Germinal center (tissue), 1 donor: ENCODE measurements at places on chromosomes 7 and 10.

DNA sequence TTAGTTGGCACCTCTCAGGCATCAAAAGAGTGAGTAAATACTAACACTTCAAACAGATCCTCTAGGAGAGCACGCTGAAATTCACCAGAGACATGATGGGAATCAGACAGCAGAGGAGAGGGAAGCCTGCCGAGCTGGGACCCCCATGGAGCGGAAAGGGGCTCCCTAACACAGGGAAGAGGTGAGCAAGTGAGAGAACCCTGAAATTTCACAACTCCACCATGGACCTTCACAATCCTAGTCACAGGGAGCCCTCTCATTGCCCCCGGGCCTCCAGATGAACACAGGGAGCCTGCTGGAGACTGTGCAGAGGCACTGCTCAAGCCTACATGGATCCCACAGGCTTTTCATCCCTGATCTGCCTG, 59.2 kb upstream of the ANTXRL start:
- no peak for DNase-seq

DNA sequence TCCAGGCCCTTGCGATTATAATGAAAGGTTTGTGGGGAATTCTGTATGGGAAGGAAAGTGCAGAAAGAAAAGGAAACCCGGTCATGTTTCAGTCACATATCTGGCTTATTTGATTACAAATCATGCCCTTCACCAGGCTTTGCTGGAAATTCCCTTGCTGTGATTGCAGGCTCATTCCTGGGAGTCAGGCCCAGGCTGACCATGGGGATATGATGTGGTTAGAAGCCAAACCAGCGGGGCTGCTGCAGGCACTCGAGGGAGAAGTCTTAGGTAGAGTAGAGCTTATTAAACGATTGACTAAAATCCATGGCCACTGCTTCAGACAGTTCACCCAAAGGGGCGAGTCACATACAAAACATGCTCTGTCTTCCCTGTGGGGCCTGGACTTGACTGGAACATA, 16.2 kb downstream of the PKD1L1 start:
- DNase-seq = no peak

GRCh38 chr7:80439894-80440821, 71.7 kb downstream of the GNAT3 start:
- DNase-seq = no peak

DNA sequence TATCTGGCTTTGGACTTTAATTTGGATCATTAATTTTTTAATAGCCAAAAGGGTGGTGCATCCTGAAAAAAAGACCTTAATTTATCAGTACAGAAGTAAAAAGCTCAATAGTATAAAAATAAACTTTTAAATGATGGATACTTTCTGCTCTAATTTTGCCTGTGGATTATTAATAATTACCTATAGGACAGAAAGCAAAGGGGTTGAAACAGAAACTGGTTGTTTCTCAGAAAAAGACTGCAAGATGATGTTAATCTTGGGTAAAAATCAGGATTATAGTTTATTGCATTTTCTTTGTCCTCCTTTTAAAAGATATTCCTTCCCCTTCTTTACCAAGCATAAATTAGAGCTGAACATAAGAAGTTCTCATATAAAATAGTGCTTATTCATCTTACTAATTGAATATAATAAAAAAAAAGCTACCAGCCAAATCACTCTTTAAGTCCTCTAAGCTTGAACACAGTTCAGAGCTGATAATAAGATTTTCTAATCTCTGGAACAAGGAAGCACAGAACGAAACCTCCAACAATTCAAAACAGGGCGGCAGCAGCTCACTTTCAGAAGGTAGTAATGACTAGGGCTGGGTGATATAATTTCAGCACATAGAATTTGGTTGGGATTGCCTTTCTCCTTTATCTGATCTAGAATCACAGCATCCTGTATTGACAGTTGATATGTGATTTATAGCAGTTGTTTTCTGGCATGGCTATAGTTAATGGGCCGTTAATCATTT, 8.1 kb upstream of the GPR85 start:
- no peak for DNase-seq

- DNase-seq = no peak
Observed at GRCh38 chr7:42224391-42225003, 12.5 kb downstream of the GLI3 start.
